DND-41 (cell line): ENCODE measurements at places on chromosomes 3 and 15.

GRCh38 chr15:54082836-54083492 lies 104.7 kb downstream of the UNC13C start:
- DNase-seq, result peak; percentile 35

DNA sequence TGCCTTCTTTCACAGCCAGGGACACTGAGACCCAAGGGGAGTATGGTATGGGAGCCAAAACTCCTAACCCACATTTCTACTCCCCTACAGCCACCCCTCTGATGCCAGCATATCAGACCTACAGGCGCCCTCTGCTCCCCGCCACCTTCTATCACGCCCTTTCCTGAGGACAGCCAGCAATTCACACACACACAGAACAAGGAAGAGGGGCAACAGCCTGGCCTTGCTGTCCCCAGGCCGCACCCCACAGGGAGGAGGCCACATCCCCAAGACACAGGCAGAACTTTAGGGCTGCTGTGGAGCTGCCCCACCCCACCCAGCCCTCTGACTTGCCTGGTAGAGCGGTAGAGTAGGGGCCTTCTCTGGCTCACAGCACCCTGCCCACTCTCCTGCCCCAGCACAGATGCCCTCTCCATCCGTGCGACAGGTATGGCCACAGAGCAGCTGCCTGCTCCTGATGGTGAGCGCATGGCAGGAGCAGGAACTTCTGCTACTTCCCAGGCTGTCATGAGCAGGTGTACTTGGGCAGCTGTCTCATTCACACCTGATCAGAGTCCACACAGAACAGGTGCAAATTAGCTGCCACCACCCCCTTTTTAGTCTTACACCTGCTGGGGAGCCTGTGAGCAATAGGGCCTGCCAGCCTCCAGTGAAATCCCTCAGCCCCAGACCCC lies 33.4 kb downstream of the CCDC33 start:
- DNase-seq, result no peak

DNA sequence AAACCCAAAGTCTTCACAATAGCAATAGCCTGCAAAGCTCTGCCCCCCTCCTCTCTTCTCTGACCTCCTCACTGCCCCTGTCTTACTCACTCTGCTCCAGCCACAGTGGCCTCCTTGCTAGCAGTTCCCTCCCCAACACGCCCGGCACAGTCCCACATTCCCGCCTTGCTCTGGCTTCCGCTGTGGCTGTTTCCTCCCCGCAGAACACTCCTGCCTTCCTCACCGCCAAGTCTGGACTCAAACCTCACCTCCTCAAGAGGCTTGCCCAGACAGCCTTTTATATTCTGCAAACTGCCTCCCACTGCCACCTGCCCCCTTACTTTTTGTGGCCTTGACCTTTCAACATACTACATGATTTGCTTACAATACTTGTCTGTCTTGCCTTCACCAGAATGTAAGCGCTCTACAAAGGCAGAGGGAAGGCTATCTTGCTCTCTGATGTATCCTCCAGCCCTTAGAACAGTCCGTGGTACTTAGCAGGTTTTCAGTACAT lies 406 bp upstream of the MPI start:
- no peak for DNase-seq

DNA sequence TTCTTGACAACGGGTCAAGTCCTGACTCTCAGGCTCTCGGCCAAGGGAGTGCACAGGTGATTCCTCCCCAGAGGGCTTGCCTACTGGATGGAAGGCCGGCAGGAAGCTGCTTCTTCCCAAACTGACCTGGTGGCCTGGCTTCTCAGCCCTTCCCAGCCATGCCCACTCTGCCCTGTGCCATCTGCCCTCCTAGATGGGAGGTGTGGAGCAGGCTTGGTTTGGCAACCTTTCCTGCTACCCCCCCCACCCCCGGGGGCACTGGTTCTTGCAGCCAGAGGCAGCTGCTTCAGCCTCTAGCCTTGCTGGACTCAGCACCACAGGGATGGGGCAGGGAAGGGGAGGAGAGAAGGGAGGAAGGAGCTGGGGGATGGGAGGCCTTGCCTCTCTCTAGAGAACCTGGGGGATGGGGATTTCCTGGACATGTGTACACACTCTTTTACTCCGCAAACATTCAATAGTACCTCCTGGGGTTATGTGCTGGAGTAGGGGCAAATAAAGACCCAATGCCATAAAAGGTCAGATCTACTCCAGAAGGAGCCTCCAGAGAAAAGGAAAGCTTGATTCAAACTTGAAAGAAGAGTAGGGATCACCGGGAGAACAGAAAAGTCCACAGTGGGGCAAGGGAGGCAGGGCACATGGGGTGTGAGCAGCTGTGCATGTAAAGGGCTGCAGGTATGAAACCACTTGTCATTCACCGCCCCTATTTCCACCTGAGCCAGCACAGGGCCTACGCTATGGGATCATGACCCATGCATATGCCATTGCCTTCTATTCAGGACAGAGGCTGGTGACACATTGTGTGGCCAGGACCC lies 4.2 kb upstream of the DAPK2 start:
- no peak for DNase-seq

DNA sequence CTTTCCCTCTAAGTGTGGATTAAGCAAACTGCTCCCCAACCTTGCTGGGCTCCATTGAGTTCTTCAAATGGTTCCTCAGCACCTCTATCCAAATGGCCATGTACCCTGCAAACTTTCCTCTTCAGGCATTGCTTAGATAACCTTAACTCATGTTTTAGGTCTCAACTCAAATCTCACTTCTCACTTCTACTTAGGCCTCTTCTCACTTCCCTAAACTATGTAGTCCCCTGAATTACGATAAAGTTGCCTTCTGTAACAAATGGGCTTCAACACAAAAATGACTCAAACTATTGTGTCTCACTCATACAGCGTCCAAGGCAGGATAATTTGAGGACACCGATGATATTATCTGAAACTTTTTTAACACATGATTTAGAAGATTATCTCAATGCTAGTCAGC lies 62.4 kb upstream of the STAC start:
- DNase-seq, result no peak

GRCh38 chr3:124203292-124203691 lies 211.4 kb upstream of the ROPN1 start:
- DNase-seq, result no peak

GRCh38 chr15:80611543-80612080 lies 83.5 kb upstream of the ABHD17C start:
- no peak for DNase-seq
